ENCODE measurements at places on chromosomes 1 and 21.

DNA sequence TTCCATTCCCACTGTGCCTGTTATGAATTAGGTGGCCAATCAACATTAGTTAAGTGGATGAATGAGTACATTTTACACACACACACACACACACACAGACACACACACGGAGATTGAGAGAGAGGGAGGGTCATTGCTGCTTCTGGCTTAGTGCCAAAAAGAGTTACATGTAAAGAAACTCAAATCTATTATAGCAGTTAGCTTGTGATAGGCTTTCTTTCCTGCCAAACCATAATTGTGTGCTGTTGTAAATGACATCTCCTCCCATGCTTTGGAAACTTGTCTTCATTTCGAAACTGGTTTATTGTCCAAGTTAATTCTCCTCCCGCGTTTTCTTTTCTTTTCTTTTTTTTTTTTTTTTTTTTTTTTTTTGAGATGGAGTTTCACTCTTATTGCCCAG lies 1.4 kb upstream of the MT1HL1 start:
- no peak for DNase-seq

GRCh38 chr21:40447016-40447415 lies 399.9 kb downstream of the DSCAM start:
- DNase-seq: no peak

GRCh38 chr1:157189986-157190982 lies 52.1 kb upstream of the ETV3 start:
- DNase-seq: no peak

- DNase-seq: no peak
These were observed 67.7 kb downstream of the PLD5 start for GRCh38 chr1:242456726-242457269.

- peak; percentile 18 for DNase-seq
These were observed 233.0 kb upstream of the IRF2BP2 start for GRCh38 chr1:234842726-234843641.
